ENCODE measurements at places on chromosomes 11 and 22. TPM values are rescaled to one million over a fixed set of nuclear protein-coding genes. Genes with fewer than 3 reads are reported as not detected.

The FBLN1 gene
- polyA plus RNA-seq, result 55.7 TPM

The DEUP1 gene
- polyA plus RNA-seq, result 2.0 TPM

The TRPC6 gene
- polyA plus RNA-seq, result not detected

DNA sequence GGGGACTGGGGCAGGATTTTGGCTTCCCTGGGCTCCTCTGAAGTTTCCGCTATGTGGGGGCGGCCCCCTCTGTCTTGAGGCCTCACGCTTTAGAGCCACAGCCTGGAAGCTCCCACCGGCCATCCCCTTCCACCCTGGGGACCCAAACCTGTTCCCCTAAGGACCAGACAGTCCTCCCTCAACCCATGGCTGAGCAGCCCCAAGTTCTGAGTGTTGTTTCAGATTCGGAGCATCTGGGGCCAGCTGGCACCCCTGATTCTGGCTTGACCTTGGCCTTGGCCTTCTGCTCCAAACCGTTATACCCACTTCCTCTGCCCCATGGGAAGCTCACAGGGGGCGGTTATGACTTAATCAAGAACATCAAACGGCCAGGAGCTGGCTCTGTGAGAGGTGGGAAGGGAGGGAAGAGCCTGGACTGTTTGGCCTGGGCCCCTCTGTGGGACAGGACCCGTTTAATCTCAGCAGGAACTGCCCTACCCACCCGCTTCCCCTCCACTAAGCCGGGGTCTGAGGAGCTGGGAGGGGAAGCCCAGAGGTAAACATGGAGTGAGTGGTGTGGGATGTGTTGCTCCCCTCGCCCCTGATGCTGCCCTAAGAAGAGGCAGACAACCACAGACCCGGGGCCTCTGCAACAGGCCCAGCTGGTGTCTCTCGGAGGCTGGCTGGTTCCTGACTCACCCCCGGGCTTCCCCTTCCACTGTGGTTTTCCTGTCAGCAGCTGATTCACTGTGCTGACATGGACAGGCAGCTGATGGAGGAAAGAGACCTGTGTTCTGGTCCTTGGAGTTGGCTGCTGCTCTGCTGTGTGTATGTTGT is 3.4 kb downstream of the CD82 start:
- no peak for DNase-seq

GRCh38 chr22:42353883-42354727 is 78.1 kb downstream of the NFAM1 start:
- DNase-seq, result no peak

The MOGAT2 gene
- not detected for polyA plus RNA-seq

The C11orf65 gene
- 3.7 TPM for polyA plus RNA-seq

- no peak for DNase-seq
These were observed 7.2 kb upstream of the BID start for GRCh38 chr22:17781319-17782031.

The P2RX6 gene
- polyA plus RNA-seq, result 7.9 TPM

Data from cardiac muscle cell (in vitro differentiated cells and primary cell).